ENCODE measurements at places on chromosomes 3 and 15.

- no peak for DNase-seq
These were observed 6.5 kb downstream of the PLXNB1 start for GRCh38 chr3:48423241-48423882.

DNA sequence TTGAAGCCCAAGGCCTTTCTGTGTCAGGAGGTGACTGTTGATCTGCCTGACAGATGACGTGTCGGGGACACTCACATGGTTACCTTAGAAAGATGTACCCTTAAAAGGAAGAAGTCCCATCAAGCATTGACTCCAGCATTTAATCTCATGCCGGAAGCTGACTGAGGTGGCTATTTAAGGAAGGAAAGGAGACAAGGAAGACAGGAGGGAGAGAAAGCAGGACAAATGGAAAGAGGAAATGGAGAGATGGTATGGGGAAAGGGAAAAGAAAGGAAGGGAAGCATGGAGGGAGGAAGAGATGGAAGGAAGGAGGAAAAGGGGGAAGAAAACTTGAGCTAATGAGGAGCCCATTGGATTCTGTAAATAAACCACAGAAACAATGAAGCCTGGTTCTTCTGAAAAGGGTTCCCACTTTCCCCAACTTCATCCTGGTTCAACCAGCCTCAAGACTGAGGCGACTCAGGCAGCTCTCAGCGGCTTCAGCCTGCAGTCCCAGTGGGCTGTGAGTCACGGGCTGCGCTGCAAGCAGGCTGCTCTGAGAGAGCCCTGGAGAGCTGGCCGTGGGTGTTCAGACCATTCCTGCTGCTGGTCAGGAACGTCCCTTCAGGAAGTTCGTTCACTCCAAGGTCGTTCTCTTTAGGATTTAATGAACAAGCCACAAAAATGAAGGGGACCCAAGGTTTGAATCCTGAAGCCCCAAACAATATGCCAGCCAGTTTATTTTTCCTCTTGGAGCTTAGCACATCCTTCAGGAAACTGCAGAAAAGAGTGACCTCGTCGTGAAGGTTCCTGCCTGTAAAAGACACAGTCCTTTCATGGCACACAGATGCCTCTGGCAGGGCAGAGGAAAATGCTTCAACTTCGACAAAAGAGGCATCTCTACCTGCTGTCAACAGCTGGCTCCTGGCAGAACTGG is 69.6 kb upstream of the THBS1 start:
- no peak for DNase-seq

- DNase-seq: no peak
These were observed 166.5 kb downstream of the USP13 start for GRCh38 chr3:179819379-179819778.

DNA sequence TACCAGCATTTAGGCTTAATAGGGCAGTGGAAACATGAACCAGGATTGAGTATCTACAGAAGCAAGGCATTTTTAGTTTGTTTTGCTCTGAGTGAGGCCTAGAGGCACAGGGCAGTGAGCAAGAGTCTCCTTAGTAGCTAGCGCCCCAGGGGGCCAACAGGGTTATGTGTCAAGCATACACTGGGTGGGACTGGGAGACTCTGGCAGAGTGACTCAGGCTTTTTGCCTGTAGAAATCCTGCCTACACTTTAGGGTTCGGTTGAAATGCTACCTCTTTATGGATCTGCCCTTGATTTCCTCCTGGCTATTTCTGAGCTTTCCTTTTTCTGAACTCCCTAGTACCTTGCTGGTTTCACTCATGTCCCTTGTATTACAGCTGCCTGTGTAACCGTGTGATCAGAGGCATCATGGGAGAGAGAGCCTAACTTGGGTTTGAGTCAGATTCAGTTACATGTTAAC is 72.2 kb downstream of the TOP2B start:
- no peak for DNase-seq

GRCh38 chr3:21954709-21955108 is 203.7 kb upstream of the ZNF385D start:
- DNase-seq: no peak

DNA sequence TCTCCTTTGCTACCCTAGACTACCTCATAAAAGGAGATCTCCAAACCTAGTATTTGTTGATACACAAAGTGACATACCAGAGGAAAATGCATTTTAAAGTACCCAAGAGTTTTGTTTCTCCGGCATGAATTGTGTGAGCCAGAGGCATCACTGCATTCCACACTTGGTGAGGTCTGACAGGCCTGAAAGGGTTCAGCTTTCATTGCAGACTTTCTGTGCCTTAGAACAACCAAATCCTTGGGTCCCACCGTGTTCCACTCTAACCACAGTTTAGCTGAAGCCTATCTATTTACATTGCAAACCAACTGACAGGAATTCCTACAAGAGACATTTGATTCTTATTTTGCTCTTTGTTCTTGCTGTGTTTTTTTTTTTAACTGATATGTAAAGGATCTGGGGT is 21.0 kb upstream of the EID1 start:
- no peak for DNase-seq

DNA sequence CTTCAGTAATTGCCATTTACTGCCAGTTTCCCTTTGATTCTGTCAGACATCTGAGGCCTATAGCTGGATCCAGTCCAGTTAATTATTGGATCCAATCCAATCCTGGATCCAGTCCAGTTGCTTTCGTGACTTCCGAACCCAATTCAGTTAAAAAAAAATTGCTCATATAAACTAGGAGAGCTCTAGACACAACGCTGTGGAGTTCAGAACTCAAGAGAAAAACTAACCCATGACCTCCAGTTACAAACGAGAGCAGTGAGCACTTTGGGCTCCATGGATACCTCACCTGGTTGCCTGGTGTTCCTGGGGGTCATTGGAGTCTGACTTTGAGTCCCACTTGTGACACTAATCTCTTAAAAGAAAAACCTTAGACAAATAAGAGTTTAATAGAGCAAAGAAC is 269.8 kb downstream of the THSD4 start:
- DNase-seq: no peak

DNA sequence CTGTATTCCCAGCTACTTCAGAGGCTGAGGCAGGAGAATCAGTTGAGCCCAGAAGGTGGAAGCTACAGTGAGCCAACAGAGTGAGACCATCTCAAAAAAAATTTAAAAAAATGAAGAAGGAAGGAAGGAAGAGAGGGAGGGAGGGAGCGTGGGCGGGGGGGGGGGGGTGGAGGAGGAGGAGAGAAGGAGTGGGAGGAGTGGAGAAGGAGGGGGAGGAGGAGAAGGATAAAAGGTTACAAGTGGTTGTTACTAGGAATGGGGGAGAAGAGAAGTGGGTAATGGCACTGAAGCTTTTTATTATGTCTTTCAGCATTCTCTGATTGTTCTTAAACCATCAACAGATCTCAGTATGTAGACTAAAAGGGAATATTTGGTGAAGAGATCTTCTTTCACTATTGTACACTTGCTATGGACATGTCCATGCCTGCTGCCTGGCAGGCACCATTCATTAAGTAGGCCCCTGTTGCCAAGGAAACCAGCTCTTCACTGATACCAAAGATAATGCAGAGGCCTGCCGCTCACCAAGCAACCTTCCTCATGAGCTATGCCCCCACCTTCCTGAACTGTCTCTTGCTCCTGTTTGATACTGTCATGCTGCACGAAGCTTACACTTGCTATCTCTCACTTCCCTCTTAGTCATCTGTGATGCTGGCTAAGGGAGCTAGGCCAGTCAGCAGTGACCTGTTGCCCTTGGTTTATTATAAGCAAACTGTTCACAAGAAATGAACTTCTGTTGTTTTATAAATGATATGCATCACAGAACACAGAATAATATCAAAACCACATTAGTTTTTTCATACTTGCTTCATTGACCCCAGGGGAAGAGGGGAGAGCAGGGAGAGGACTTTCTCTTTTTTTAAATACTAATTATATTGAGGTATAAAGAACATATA is 23.1 kb downstream of the EPM2AIP1 start:
- no peak for DNase-seq

DNA sequence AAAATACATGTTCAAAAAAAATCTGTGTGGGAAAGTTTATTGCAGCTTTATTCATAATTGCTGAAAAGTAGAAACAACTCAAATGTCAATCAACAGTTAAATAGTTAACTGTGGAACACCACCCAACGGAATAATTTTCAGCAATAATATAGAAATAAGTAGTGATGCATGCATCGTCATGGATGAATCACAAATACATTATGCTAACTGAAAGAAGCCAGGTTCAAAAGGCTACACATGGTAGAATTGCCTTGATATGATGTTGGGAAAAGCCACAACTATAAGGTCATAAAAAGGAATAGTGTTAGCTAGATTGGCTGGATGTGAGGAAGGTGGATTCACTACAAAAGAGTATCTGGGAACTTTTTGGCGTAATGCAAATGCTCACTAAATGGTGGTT is 82.0 kb downstream of the GMNC start:
- DNase-seq: no peak

- no peak for DNase-seq
These were observed 17.5 kb downstream of the CCR4 start for GRCh38 chr3:32968920-32969389.

GRCh38 chr3:189830401-189830800 is 199.2 kb downstream of the TP63 start:
- no peak for DNase-seq

DNA sequence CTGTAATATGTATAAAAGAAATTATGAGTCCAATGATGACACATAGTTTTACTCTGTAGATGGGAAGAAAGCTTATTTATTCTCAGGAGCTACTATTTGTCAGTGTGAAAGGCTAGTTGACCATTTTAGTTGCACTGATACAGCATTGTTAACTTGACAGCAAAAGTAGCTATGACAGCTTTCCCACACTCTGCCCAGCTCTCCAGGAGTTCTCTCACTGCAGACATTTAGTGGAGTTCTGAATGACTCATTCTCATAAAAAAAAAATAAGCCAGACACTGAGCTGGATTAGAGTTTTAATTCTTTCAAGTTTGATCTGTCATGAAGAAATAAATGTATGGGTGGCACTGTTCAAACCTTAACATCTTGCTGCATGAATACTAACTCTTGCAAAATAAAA is 77.2 kb upstream of the CFAP20DC start:
- DNase-seq: no peak

GRCh38 chr15:71532994-71533393 is 277.4 kb upstream of the NR2E3 start:
- no peak for DNase-seq

- DNase-seq: no peak
These were observed 11.2 kb upstream of the ATP13A3 start for GRCh38 chr3:194497799-194498575.

DNA sequence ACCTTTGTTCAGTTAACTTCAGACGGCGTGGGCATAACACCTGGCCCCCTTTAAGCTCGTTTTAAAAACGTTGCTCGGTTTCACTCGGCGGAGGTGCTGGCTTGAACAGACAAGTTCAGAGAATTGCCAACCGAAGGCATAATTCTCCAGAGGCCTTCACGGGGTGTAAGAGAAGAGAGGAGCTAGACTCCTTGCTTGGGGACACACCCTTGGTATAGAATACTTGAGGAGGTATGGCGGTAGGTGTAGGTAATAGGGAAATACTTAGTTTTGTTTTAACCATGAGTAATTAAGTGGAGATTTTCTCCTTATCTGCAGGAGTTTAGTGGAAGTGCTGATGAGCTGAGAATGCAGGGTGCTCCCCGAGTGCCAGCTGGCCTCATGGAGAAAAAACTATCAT is 921 bp downstream of the FBXL2 start:
- no peak for DNase-seq

- no peak for DNase-seq
These were observed 184.8 kb downstream of the LSAMP start for GRCh38 chr3:116260491-116260890.

DNA sequence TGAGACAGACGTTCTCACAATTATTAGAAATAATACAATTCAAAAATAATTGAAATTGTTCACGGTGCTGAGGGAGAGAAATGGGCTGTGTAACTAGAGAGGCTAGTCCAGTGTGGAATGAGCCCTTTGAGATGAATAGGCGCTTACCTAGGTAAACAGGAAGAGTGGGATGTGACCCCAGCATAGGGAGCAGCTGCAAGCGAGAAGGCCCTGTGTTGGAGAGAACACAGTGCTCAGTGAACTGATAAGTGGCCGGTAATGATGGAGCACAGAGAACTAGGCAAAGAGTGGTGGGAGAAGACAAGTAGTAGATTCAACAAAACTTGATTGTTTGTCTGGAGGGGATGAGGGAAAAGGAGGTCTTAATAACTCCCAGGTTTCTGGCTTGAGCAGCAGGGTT is 103.9 kb downstream of the HCN4 start:
- DNase-seq: no peak

GRCh38 chr15:55873024-55873720 is 120.2 kb downstream of the NEDD4 start:
- no peak for DNase-seq

DNA sequence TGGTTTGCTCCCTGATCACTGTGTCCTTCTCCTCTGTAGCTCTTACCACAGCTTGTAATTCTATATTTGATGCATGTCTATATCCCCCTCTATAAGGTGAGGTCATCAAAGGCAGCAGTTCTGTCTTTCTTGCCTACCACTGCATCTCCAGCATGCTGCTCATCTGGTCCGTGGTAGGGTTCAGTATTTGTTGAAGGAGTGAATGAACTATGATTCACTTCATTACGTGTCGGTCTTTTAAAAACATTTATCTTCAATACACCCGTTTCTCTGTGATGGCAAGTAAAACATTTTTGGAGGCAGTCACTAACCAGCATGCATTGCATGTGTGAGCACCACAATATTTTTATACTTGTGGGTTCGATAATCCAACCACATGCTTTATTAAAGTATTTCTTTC is 27.6 kb downstream of the CHST14 start:
- DNase-seq: no peak

DNA sequence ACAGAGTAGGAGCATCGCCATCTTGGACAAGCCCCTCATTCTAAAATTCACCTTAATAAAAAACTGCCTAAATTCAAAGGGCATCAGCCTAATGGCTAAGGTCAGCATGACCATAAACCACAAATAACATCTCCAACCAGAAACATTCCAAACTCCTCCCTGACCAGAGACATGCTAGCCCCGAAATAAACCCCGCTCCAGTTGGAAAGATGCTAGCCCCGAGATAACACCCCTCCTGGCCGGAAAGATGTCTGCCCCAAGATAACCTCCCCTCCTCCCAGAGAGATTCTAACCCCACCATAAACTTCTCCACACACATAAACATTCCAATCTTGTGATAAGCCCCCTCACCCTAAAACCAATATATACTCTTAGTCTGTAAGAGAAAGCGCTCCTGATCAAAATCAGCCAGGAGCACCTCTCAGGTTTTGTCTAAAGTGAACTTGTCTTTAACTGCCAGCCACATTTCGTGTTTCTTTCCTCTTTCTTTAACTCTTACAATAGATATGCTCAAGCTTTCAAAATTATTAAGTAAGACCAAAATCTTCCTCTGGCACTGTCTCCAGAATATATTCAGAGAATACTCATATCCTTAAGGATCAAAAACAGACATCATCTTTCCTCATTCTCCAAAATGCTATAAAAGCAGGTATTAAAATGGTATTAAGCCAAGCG is 104.1 kb downstream of the GSK3B start:
- no peak for DNase-seq

DNA sequence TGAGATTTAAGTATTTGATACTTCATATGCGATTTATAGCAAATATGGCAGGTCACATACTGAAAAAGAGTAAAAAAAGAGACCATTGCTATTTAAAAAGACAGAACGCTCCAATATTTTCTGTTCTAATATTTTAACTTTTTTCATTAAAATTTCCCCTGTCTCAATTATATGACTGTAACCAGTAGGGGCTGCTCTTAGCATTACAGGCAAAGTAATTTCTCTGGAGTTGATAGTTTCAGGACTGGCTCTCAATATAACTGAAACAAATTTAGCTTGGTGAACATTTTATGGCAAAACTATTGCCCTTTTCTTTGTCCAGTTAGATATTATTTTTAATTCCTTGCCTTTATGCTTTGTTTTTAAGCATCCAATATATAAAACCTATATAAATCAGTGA is 286.3 kb upstream of the ROBO2 start:
- DNase-seq: no peak

- DNase-seq: no peak
These were observed 6.3 kb downstream of the TMEM43 start for GRCh38 chr3:14131134-14131533.

Measured in activated CD8-positive, alpha-beta memory T cell treated with anti-CD3 and anti-CD28 coated beads for 24 hours (primary cell).